ENCODE measurements at places on chromosomes 5 and 9.
A peak's percentile ranks its signal among the peaks of the same experiment; 100 is the strongest.

DNA sequence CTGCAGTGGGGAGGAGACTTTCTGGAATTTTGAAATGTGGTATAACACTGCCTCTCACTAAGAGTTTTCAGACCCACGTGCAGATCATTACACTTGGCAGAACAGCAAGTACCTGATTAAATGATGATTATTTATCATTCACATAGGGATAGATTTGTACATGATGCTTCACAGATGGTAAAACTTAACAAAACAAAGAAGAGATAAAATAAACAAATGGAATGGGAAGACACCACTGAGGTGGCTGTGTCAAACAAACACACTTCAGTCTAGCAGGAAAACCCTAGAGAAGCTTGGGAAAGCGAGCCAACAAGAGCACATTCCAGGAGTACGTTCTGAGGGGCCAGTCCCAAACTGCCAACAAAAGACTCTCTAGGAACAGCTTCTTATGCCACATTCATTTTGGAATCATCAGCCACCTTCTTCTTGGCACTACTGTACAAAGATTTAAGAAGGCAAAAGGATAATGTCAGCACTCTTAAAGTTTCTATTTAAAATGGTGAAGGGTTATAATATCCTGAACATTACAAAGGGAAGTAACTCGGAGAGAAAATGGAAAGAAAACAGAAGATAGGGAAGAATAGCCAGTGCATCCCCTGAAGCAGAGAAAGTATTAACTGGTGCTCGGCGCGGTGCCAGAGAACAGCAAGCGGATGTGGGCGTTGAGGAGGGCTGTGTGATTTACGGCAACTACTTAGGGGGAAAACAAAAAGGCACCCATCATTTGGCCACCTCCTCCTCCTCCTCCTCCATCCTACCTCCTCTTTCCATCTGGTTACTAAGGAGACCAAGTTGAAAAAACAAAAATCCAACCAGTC is 1.6 kb downstream of the MED27 start:
- peak; percentile 45 for DNase-seq

- no peak for DNase-seq
These were observed 295.7 kb downstream of the ARHGEF28 start for GRCh38 chr5:73921741-73922140.

DNA sequence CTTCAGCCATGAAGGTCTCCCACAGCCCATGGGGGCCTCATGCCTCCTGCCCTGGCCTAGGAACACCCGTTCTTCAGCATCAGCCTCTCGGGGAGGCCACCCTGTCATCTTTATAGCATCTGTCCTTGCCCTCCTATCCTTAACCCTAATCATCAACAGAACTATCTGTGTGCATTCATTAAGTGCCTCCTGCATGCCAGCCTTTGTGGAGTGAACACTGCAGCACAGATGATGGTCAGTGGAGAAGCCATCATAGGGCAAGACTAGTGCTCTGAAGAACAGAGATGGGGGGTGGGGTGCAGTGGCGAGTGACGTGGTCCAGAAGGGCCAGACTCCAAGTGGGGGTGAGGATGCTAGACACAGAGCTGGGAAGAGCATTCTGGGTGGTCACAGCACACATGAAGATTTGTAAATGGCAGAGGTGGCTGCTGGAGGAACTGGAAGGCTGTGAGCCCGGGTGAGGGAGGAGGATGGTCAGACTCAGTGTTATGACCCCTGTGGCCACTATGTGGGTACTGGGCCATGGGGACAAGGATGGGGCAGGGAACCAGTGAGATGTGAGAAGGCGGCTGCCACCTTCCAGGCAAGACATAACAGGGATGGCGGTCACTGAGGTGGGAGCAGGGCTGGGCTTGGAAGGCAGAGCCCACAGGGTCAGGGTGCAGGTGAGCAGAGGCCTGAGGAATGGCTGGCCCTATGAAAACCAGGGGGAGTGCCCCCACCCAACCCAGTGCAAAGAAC is 3.6 kb upstream of the CARD19 start:
- DNase-seq, result peak; percentile 1

- DNase-seq, result peak; percentile 84
These were observed 21.8 kb upstream of the TTC1 start for GRCh38 chr5:159987031-159987674.

DNA sequence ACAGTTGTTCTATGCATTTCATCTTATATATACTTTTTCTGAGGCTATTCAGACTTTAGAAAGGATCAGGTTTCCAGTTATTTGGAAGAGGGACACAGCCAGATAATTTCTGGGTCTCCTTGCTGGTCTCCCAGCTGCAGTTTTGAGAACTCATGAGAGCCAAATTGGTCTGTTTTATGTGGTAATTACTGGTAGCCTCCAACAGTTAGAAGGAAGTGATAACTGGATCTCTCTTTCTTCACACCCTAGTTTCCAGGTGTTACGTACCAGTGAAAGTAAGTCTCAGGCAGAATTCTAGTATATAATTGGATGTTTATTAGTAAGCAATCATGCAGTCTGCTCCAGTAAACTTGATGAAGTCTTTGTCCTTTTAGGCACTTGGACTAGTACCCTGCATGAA is 63.2 kb upstream of the RPS23 start:
- DNase-seq, result no peak

DNA sequence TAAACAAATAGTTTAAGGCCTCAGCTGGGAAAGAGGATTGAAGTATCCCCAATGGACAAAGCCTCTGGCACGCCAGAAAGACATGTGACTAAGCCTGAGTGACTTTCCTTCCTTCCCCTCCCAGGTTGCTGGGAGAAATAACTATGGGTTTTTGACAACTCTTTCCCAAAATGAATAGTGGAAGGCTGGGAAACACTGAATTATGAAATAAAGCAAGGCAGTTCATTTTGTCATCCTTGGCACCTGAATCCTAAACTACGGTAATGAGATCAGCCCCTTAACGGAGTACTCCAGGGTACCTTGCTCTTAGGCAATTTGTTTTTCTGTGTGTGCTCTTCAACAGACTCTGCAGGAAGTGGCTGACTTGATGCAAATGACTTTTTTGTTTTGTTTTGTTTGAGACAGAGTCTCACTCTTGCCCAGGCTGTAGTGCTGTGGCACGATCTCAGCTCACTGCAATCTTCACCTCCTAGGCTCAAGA is 75.2 kb downstream of the LMNB1 start:
- DNase-seq, result no peak

DNA sequence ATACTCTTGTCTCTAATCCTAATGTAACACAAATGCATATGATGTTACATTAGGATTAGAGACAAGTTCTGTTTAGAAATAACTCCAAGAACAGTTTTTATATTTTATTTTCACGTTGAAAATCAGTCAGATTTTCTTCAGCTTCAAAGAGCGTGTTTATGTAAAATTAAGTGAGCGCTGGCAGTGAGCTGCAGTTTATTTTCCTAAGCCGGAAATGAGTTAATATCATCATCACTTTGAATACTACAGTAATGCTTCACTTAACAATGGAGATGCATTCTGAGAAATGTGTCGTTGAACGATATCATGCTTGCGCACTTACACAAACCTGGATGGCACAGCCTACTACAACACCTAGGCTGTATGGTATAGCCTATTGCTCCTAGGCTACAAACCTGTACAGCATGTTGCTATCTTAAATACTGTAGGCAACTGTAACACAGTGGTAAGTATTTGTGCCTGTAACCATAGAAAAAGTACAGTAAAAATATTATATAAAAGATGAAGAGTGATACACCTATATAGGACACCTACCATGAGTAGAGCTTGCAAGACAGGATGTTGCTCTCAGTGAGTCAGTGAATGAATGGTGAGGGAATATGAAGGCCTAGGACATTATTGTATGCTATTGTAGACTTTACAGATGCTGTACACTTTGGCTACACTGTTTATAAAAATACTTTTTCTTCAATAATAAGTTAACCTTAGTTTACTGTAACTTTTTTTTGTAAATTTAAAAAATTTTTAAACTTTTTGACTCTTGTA is 65.9 kb upstream of the C5orf46 start:
- DNase-seq, result no peak

- no peak for DNase-seq
These were observed 12.1 kb downstream of the SLC22A5 start for GRCh38 chr5:132381614-132382013.

- no peak for DNase-seq
These were observed 13.4 kb downstream of the RGS7BP start for GRCh38 chr5:64519263-64519662.

- DNase-seq, result no peak
These were observed 25.4 kb upstream of the NR3C1 start for GRCh38 chr5:143428738-143429420.
